SJSA1 (cell line): ENCODE measurements at places on chromosomes 5 and 9. TPM values are rescaled to one million over a fixed set of nuclear protein-coding genes. Genes with fewer than 3 reads are reported as not detected.

GRCh38 chr5:118506217-118506852 is 482.0 kb downstream of the DTWD2 start:
- DNase-seq = no peak

DNA sequence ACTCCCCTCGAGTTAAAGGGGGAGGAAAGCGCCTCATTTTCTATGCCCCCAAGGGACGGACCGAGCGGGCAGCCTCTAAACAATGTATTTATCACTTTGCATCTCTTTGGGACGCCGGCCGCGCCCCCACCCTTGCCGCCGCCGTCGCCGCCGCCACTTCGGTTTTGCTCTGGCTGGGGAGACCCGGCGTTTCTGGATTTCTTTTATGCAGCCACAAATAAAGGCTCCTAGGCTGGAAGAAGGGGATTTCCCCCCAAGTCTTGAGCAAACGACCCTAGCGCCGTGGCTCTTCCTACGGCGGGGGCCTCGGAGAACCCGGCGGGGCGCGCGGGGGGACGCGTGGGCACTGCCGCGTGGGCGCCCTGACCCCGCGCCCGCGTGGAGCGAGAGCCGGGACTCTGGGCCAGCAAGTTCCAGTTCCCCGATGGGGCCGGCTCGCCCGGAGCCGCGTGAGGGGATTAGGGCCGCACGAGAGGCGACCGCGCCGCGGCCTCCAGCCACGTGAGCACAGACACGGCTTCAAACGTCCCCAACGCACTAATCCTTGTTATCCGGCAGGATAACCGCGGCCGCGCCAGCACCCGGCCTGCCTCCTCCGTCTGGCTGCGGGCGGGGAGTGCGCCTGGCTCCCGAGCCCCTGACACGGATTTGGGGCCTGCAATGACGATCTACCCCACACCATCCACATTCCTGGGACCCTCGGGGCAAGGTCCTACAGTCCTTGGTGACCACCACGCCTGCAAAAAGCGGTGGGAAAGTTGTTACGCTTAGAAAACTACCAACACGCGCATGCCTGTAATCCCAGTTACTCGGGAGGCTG is 7.9 kb upstream of the NEUROG1 start:
- DNase-seq = no peak

The STKLD1 gene
- total RNA-seq = 0.63 TPM in 1 of 2 replicates, not detected in the other

The MED27 gene
- 30.6 and 33.1 TPM in 2 replicates for total RNA-seq

DNA sequence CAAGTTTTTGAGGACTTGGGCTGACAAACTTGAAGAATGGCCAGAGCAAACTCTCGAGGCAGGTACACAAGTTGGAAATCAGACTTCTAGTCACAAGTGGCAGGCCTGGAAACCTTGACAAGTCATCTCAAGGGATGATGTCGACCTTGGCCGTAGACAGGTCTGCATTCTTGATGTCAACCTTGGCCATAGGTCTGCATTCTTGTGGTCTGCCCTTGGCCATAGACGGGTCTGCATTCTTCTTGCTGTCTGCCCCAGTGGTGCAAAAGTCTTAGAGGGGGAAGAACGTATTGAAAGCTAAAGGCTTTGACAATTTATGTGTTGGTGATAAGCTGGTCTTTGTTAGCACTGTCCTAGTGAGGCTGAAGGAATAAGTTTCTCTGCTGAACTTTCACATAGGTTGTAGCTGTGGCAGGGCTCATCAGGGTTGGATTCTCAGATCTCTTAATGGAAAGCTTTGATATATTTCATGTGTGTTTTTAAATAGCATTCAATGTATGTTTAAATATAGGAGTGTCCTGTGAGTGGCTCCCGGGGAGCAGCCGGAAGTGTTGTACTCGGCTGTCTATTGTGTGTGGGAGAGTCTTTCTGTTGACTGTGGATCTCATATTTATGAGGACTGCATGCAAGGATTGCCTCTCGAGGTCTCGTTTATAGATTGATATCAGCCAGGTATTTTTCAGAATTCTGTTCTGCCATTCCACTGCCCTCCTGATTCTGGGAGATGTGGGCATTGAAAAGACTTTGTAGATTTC is 27.0 kb downstream of the SUB1 start:
- DNase-seq = no peak

The IL9 gene
- not detected in 2 replicates for total RNA-seq

GRCh38 chr5:2282893-2283292 is 400.2 kb upstream of the IRX4 start:
- no peak for DNase-seq

The ROPN1L gene
- 2.9 and 3.0 TPM in 2 replicates for total RNA-seq

- no peak for DNase-seq
These were observed 20.3 kb downstream of the LPCAT1 start for GRCh38 chr5:1503241-1504068.

- DNase-seq = no peak
These were observed 181.1 kb upstream of the SPEF2 start for GRCh38 chr5:35436400-35437057.

- no peak for DNase-seq
These were observed 66.0 kb downstream of the RASGEF1C start for GRCh38 chr5:180142824-180143610.

- DNase-seq = no peak
These were observed 267.6 kb upstream of the HAPLN1 start for GRCh38 chr5:83988293-83988685.

GRCh38 chr9:129336601-129337331 is 158.7 kb upstream of the IER5L start:
- no peak for DNase-seq

The PDE6A gene
- total RNA-seq = 0.05 TPM in 1 of 2 replicates, not detected in the other

The CARD9 gene
- 0.16 and 0.32 TPM in 2 replicates for total RNA-seq

DNA sequence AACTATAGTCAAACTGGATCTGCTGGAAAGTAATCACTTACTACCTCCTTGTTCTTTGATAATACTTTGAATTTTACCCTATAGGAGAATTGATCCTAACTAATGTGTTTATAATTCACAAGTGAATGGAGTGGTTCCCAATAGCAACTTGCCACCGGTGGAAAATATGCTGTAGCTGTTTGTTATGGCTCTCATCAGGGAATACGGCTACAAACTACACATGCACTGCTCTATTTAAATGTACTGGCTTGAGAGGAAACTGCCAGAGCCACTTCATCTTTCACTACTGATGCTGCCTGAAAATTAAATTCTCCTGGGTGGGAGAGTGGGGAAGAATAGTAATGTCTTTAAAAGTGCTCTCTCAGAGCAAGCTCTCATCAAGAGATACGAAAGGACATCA is 448.5 kb upstream of the GRAMD2B start:
- no peak for DNase-seq

DNA sequence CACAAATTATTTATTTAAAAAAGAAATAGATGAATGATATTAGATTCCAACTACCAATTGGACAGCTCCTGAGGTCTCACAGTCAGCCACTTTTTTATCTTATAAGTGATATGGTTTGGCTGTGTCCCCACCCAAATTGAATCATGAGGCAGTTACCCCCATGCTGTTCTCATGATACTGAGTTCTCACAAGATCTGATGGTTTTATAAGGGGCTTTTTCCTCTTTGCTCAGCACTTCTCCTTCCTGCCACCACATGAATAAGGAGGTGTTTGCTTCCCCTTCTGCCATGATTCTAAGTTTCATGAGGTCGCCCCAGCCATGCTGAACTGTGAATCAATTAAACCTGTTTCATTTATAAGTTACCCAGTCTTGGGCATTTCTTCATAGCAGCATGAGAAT is 12.9 kb downstream of the NLN start:
- DNase-seq = no peak
